Activated CD4-positive, alpha-beta T cell treated with anti-CD3 and anti-CD28 coated beads, Interleukin-2, Interleukin-6, amounts not matched to agents 100 ng/mL and 50 ng/mL, durations not matched to agents 16 hours and 8 hours (primary cell): ENCODE measurements at places on chromosomes 7 and 10.

DNA sequence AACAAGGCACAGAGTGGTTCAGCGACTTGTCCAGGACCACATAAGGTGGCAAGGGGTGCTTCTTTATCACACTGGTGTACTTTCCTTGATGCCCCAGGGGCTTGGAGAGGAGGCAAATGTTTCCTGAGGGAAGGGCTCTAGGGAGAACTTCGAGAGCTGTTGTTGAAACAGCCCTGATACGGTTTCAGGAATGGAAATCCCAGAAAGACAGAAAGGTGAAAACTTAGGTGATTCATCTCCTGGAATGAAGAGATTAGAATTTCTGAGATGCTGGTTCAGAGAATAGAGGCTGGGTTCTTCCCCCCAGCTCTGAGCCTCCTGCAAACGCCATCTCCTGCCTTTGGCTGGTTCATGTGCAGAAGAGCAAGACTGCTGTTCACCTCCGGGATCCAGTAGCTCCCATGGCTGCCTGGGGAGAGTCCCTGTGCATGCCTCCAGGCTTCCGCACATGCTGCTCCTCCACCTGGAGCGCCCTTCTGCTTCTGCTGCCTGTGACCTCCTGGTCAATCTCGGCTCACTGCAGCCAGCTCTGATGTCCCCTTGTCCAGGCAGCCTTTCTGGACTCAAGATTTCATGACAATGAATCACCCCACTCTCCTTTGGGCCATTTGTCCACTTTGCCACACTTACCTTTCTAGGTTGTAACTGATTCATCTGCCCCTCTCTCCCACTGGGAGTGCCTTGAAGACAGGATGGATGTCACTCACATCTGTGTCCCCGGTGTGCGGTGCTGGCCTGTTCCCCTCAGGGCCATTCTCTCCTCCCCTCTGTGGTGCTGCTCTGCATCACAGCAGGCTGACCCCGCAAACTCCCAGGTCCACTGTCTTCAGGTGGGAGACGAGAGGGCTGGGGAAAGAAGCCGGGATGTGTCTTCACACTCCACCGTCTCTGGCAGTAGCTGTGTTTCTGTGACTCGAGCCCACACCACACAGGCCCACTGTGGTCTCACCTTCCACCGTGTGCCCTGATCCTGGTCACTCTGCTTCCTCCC lies 3.6 kb upstream of the CDH23 start:
- DNase-seq: no peak

GRCh38 chr10:17836942-17837341 lies 27.8 kb downstream of the MRC1 start:
- DNase-seq: no peak

DNA sequence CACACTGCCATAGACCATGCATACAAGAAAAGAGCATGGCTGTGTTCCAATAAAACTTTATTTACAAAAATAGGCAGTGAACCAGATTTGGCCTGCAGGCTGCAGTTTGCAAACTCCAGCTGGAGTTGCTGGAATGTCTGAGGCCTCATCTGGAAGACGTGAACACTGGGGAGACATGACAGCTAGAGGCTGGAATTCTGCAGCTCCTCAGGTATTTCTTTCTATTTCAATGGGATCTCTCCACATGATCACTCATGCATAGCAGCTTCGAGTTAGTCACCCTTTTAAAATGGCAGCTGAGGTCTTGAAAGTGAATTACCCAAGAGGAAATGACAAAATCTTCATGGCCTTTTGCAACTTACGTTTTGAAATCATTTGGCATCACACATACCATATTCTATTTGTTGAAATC lies 52.6 kb upstream of the BET1 start:
- no peak for DNase-seq

DNA sequence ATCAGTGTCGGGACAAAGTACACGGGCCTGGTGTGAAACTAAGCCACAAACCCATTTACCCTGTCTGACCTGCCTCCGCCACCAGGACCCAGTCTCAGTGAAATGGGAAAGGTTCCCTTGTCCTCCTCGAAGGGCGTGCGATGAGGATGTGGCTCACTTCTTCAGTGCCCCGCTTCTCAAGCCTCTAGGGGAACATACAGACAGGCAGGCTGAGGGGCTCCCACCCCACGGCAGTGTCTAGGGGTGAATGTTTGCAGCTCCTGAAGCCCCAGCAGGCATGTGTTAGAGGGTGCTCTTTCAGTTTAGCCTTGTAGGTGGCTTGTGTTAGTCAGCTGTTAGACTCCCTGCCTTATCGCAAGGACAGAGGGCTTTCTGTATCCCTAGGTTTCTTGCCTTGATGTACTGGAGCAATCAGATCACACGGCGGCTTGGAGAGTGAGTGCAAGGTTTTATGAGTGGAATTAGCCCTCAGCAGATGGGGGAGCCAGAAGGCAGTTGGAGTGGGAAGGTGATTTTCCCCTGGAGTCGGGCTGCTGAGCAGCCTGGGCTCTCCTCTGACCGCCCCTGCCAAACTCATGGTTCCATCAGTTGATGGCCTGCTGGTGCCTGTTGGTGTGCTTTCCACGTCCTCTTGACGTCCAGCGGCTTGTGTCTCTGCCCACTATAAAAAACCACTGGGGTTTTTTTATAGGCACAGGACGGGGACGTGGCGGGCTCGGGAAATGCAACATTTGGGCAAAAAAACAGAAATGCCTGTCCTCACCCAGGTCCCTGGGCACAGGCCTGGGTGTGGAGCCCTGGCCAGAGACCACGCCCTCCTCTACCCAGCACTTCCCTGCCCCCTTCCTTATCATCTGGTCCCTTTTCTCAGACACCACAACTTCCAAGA lies 759 bp downstream of the NUDT1 start:
- peak; percentile 38 for DNase-seq

GRCh38 chr10:45403151-45403550 lies 29.1 kb downstream of the ALOX5 start:
- no peak for DNase-seq

- no peak for DNase-seq
Measured at GRCh38 chr10:86017841-86018734, 348.5 kb downstream of the GRID1 start.

DNA sequence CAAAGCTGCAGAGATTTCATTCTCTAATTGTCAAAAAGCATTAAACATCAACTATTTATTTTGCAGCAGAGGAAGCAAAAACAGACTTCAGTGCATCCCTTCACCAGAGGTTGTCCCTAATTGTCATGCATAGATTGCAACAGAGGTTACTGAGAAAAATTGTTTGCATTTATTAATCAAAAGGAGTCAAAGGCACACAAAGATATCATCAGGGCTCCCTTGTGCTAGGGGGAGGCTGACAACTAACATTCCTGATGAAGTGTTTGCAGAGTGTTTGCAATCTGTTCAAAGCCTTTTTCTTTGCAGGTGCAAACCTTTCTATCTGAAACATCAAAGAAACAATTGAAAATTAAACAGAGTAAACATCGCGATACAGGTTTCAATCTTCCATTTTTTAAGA lies 227.5 kb downstream of the TEX36 start:
- DNase-seq: no peak

GRCh38 chr7:36289833-36290661 lies 99.6 kb upstream of the ANLN start:
- no peak for DNase-seq

DNA sequence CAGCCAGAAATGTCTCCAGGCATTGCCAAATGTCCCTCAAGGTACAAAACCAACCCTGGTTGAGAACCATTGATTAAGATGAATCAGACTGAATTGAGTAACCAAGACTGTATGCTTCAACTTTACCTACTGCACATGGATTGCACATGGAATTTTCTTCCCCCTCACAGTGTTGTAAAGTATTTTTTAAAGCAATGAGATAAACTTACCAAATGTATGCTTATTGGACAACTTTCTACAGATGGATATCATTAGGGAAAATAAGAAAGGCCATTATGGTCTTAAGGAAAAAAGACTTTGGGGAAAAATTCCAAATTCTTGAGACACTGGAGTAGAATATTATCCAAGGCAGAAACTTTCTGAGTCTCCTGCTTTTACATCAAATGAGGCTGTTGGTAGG lies 20.9 kb upstream of the MTPN start:
- DNase-seq: no peak

DNA sequence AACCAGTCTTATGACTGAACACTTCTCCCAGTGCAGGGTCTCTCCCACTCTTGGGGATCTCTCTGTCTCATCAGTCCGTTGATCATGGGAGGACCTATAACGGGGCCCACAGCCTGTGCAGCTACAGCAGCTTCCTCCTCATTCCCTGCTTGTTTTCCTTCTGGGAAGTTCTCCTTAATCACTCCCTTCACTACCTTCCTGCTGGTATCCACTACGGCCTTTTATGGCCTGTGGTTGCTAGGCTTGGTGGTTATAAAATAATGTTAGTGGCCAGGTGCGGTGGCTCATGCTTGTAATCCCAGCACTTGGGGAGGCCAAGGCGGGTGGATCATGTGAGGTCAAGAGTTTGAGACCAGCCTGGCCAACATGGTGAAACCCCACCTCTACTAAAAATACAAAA lies 3.5 kb upstream of the ZNF282 start:
- DNase-seq: no peak

DNA sequence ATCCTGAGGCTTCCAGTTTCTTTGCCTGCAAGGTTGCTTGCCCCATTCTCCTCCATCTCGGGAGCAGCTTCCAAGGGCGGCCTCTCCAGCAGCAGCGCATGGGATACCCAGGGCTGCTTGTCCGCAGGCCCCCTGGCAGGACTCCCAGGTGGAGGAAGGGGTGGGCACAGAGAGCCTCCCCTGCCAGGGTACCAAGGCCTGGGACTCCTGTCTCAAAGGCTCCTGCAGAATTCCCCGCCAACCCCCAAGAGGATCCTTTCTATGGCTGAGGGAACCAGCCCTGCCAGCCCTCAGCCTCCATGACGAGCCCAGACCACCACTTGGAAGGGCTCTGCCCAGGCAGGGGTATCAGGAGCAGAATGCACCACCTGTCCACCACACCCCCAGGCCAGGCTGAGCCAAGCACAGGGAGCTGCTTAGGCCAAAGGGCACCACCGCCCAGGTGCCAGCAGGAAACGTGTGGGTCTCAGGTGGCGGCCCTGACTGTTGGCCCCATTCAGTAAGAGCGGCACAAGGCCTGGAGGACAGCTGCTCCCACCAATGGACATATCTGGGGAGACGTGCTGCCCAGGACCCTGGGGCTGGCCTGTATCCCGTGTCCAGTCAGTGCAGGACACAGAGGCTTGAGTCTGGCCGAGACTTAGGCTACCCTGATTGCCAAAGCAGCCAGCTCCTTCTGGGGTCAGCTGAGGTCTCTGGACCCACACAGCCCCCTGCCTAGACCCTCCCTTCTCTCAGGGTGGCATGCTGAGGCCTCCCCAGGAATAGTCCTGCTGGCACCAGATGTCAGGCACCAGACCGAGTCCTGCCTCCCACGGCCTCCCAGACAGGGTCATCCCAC lies 33.8 kb upstream of the INPP5A start:
- DNase-seq: no peak

- DNase-seq: no peak
Measured at GRCh38 chr7:55552320-55553023, 19.8 kb downstream of the VOPP1 start.

DNA sequence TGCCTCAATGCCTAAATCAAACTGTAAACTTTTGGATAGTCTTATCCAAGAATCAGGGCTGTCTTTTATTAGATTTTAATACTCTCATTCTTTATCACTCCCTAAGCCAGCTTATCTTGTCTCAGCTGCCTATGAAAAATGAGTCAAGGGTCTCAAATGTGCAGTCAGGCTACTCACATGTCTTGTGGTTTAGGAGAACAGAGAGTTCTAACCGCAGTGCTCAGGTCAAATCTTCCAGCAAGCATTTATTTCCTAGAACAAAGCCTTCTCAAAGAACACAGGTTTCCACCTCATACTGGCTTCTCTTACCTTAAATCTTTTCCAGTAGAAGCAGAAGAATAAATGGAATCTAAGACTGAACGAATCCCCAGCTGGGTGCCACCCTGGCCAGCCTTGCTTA lies 23.5 kb downstream of the HTR5A start:
- DNase-seq: no peak

- DNase-seq: no peak
Measured at GRCh38 chr7:33044986-33045385, 17.6 kb downstream of the NT5C3A start.

GRCh38 chr7:43363035-43363791 lies 219.7 kb upstream of the STK17A start:
- no peak for DNase-seq

DNA sequence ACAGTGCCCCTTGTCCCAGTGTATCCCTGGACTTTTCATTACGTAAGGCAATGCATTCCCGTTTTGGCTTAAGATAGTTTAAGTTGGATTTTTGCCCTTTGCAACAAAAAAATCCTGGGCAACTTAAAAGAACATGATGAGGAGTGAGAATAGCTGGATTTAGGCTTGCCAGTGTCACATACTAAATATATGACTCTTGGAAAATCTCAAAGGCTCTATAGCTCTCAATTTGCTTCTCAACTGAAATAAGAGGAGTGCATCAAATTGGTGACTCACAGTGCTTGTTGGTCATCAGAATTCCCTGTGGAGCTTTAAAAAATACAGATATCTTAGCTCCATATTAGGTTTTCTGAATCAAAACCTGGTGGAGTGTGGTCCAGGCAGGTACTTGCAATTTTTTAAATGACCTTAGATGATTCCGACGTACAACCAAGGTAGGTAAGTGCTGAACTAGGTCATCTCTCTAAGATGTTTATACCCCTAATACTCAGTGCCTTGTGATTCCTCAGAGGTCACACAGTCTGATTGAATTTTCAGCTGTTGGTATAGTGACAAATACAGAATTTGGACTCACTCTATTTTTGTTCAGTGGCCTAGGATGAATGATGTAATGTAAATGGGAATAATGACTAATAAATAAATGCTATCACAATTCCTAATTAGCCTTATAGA lies 33.9 kb upstream of the ORC5 start:
- DNase-seq: no peak

GRCh38 chr7:18607025-18607424 lies 111.5 kb downstream of the HDAC9 start:
- DNase-seq: no peak

DNA sequence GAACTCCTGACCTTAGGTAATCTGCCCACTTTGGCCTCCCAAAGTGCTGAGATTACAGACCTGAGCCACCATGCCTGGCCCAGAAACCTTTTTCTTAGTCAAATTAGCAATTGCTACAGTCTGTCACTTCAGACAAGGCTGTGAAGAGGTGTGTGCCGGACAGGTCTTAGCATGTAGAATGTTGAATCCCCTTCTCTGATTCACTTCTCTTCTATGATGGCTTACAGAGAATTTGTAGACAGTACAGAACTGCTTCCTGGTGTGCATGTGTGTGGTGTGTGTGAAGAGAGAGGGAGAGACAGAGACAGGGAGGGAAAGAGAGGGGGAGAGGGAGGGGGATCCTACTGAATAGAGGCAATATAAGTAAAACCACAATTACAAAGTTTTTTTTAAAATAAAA lies 150.4 kb downstream of the PARD3 start:
- DNase-seq: no peak

- no peak for DNase-seq
Measured at GRCh38 chr10:24215603-24216002, 6.7 kb downstream of the KIAA1217 start.

DNA sequence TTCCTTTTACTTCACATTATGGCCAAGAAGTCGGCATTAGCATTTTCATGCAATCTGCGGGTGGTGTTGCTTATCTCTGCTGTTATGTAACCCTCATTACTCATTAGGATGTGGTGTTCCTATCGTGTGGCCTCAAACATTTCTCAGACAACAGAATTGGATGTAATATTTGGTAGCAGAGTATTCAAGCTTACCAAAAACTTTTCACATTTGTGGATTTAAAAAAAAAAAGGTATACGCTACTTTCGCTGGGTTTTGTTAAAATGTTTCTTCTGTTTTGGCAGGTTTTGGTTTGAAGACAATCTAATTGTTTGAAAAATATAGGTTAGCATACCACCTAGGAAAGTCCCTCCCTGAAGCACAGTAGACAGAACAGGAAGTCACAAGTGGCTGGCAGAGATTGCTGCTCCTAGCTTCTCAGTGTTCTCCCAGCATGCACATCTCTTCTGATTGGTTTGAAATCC lies 128.8 kb downstream of the GATA3 start:
- DNase-seq: peak; percentile 57

GRCh38 chr10:124315591-124316270 lies 103.0 kb downstream of the OAT start:
- peak; percentile 9 for DNase-seq
